Tongue (tissue), 3 donors: ENCODE measurements at places on chromosomes 1 and 21.

- no peak for DNase-seq
Observed at GRCh38 chr1:62337706-62338631, 18.7 kb upstream of the KANK4 start.

GRCh38 chr1:31932491-31933316, 5.5 kb downstream of the PTP4A2 start:
- no peak for DNase-seq

- DNase-seq = no peak
Observed at GRCh38 chr1:19044975-19045831, 88.7 kb upstream of the IFFO2 start.

DNA sequence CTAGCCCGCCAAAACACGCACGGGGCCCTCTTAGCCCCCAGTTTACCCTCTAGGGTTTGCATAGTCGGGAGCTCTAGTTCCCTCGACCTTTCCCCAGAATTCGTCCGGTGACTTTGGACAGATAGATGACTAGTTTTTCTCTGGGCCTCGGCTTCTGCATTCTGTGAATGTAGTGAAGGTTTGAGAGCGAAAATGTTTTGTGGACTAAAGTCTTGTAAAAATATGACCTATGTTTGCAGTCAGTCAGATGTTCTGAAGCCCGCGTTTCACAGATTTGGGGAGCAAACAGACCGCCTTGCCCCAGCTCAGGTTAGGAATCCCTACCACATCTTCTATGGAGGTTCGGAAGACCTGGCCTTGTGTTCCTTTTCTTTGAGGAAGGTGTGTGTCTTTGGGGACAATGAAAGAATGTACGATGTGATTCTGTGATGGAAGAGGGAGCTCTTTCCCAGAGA, 401 bp downstream of the UQCRH start:
- peak; percentile 18 for DNase-seq

DNA sequence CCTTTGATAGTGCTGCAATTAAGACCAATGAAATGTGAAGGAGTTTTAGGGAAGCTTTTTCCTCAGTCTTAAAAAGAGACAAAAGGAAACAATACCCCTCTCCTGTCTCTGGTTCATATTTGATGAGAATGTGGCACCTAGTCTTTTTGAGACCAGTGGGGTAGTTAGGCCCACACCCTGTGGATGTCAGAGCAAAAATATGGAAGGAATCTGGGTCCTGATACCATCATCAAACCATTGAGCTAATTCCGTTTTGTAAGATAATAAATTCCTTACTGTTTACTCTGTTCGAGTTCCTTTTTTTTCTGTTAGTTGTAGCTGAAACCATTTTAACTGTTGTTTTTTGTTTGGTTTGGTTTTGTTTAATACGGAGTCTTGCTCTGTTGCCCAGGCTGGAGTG, 33.3 kb downstream of the PTPRC start:
- DNase-seq = no peak

DNA sequence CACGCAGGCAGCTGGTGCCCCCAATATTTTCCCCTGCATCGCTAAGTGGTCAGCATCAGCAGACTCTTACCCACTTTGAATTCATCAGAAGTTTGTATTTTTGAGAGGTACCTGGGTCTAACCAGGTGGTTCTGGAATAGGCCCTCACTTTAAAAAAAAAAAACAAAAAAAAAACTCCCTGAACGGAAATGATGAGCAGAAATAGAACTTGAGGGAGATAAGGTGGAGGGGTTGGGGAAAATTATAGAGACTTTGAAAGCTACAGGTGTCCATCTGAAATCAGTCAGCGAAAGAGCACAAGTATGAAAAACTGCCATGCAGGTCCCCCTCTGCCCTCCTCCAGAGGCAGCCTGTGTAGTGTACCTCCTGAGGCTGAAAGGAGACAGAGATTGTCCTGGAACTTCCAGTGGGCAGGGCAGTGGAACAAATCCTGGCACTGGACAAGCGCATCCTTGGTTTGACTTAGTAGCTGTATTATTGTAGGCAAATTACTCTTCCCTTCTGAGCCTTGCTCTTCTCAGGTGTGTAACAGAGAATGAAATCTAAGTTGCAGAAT, 1.2 kb downstream of the SLAMF7 start:
- no peak for DNase-seq

DNA sequence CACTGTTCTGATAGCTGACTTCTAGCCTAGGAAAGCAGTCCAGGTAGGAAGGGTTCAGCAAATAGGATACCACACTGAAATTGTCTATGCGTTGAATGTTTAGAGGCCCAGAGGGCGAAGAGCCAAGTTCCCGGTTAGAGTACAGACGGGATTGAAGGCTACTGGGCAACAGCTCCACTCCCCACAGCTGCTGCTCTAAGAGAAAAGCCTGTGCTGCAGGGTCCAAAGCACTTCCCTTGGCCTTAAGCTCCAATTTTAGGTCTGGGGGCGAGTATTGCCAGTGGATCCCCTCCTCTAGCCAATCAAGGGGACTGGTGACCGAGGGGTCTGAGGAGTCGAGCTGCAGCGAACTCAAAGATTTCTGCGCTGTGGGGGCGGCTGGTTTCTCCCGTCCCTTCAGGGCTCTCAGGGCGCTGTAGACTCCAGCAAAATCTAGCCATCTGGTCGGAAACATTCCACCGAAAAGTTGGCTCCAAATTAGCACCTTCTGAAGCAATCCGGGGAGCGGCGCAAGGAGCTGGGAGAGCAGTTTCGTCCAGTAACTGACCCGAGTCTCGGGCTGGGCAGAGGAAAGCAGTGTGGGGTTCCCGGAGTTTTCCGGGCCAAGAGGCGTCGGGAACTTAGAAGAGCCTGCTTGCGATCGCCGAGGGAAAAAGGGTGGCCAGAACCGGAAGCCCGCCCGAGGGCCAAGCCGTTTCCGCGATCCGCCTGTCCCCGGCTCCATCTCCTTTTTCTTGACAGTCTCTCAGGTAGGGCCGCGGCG, 748 bp downstream of the PPP1R15B start:
- peak; percentile 74 for DNase-seq

DNA sequence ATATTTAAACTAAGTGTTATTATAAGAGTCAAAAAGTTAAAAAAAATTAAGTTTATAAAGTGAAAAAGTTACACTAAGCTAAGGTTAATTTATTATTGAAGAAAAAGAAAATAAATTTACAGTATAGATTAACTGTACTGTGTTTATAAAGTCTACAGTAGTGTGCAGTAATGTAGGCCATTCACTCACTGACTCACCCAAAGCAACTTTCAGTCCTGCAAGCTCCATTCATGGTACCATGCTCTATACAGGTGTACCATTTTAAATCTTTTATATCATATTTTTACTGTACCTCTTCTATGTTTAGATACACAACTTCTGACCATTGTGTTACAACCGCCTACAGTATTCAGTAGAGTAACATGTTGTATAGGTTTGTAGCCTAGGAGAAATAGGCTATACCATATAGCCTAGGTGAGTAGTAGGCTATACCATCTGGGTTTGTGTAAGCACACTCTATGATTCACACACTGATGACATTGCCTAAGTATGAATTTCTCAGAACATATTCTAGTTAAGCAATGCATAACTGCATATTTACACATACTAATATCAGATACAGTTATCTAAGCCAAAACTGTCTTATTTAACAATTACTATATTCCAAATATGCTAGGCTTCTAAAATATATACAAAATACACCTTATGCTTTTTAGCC, 80.6 kb upstream of the GFI1 start:
- no peak for DNase-seq

DNA sequence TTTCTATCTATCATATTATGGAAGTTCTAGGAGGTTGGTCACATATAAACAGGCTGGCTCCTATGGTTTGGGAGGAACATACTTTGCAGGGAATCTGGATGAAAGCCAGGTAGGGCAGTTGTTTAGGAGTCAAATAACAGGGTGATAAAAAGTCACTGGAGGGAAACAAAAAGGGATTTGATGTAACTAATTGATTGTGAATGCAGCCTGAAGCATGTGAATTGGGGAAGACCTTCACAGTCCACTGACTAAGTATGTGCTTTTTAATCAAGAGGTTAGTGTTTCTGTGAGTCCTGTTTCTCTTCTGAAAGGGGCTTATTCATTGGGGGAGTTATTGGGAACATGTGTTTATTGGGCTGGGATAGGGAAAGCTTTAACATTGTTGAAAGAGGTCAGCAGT, 41.3 kb downstream of the HMCN1 start:
- DNase-seq = peak; percentile 84

GRCh38 chr1:150576794-150577556, 2.4 kb downstream of the MCL1 start:
- DNase-seq = peak; percentile 36

DNA sequence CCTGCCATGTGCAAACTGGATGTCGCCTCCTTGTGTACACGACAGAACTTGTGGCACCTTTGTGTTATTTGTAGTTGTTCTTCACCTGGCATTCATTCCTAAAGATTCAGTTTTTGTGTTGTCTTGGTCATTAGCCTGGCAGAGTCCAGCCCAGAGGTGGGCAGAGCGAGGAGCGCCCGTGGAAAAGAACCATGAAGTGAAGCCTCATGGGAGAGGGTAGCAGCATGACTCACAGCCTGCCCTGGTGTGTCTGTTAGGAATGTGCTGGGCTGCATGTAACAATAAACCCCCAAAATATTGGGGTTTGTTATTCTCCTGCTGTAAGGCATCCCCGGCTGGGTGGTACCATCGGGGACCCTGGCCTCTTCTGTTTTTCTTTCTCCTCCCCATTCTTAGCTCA, 124.9 kb upstream of the TMEM51 start:
- DNase-seq = no peak

- DNase-seq = peak; percentile 59
Observed at GRCh38 chr1:168386949-168387586, 106.4 kb downstream of the TBX19 start.

DNA sequence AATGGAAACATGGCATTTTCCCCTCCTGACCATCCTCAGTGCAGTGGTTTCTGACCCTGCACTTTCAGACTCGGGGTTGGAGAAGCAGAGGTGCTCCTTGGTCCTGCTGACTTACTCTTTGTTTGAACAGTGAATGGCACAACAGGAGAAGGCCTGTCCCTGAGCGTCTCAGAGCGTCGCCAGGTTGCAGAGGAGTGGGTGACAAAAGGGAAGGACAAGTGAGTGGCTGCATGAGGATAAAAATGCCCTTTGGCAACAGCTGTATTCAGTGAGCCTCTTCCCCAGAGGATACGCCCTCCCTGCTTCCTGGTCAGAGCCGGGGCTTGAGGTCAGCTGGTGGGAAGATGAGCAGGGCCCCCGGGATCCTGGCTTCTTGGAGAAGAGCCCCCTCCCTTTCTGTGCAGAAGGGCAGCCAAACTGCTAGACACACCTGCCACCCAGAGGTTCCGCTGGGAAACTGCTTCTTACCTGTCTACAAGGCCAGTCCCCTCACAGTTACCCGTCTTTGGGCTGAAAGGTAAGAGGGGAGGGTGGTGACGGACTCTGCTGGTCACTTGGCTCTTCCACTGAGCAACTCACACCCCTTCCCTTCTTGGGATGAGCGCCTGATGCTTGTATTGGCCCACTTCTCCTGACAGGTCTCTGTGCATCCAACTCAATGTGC, 16.6 kb downstream of the NPL start:
- DNase-seq = no peak

DNA sequence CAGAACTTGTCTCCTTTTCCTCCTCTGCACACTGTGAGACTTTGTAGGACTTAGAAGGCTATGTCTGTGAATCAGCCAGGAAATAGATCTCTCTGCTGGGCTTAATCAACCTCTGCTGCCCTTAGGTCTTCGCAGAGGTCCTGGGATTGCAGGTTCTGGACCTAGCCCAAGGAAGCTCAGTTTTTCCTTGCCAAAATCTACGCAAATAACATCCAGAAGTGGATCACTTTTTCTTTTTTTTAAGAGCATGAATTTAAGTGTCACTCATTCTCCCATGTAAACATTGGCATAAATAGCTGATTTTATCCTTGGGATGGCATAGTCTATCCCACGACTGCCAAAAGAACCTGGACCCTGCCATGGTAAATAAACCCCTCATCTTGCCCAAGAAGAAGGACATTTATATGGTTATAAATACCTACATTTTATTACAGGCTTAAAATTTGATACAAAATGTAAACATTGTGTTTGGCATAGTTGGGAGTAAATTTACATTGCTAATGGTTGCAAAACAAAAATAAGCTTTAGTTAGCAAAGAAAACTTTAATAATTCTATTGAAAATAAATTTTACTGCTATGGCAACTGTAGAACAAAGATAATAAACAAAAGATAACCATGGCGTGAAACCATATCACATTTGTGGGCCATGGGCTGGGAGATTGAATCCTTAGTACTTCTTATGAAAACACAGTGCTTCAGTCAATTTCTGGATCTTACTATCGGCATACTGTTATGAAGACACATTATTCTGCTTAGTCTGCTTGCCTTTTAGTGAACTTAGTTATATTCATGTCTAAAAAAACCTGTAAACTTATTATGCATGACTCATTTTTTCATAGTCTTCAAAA, 24.5 kb upstream of the DISC1 start:
- peak; percentile 55 for DNase-seq

- DNase-seq = peak; percentile 26
Observed at GRCh38 chr21:32917362-32918135, 108.2 kb upstream of the OLIG2 start.

DNA sequence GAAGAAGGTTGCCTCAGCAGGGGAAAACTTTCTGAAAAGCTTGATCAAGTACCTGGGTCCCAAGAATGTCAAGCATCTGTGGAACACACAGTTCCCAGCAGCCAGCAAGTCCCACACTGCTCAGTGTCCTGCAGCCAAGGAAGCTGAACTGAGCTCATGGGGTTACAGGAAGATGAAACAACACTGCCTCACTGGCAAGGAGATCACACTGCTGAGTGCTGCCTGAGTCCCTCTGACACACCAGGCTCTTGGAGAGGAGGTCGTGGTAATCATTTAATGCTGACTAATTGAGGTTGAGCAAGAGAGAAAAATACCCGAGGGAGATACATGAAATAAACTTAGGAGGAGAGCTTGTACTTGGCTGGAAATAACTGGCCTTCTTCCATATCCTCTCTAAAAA, 75.2 kb downstream of the MPZL1 start:
- peak; percentile 78 for DNase-seq

DNA sequence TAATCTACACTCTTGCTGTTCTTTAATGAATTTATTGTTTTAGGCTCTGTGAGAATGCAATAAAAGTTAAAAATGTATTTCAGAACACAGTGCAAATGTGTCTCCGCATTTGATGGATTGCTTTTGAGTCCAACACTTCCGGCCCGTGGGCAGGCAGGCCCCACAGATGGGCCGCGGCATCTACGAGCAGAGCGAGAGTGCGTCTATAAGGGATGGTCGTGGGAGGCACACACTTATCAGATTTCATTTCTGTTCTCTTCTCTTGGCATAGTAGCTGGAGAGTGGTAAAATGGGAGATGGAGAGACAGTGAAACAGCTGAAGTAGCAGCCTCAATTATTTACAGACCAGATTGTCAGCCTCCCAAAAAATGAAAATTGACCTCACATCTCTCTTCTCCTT, 134.2 kb downstream of the NAV1 start:
- DNase-seq = peak; percentile 69
